Activated naive CD8-positive, alpha-beta T cell treated with anti-CD3 and anti-CD28 coated beads, Interleukin-2, amount 50 U/mL, for 24 hours (primary cell): ENCODE measurements at places on chromosomes 16 and 17.

GRCh38 chr16:12229759-12230594 lies 253.4 kb downstream of the SNX29 start:
- H3K27me3 ChIP-seq: no peaks in the 10 kb centered on the region
- H3K4me3 ChIP-seq: no peak overlapping the region
- H3K27ac ChIP-seq: no peak overlapping the region
- H3K36me3 ChIP-seq: peaks cover 3% of the 10 kb centered on the region

DNA sequence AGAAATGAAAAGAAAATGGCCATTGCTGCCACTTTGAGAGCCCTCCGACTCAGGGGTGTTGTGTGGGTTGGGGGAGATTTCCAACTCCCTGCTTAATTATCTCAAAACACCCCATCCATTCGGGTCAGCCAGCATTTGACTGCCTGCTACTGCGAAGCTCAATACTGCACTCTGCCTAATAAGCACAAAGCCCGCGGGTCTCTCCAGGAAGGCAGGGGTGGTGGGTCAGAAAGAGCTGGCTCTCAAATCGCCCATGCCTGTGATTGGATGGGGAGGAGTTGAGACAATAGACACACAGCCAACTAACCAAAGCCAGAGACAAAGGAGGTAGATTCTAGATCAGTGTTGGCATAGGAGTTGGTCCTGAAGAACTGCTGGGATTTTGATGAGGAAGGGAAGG lies 2.3 kb upstream of the XAF1 start:
- H3K36me3 ChIP-seq: peaks cover 3% of the 10 kb centered on the region
- no peak overlapping the region for H3K4me3 ChIP-seq
- no peak for DNase-seq
- H3K4me1 ChIP-seq: peaks cover 49% of the 10 kb centered on the region

- H3K27me3 ChIP-seq: no peaks in the 10 kb centered on the region
- H3K4me3 ChIP-seq: no peak overlapping the region
- H3K36me3 ChIP-seq: peaks cover 15% of the 10 kb centered on the region
- no peak overlapping the region for H3K27ac ChIP-seq
- no peak for DNase-seq
These were observed 45.8 kb downstream of the TEX2 start for GRCh38 chr17:64217249-64217691.

- no peak overlapping the region for H3K27ac ChIP-seq
- DNase-seq: no peak
- no peaks in the 10 kb centered on the region for H3K36me3 ChIP-seq
- peak overlapping the region; percentile 53 for H3K4me3 ChIP-seq
- peaks cover 73% of the 10 kb centered on the region for H3K27me3 ChIP-seq
- peaks cover 13% of the 10 kb centered on the region for H3K4me1 ChIP-seq
These were observed 533 bp downstream of the SLC6A4 start for GRCh38 chr17:30234964-30235363.

DNA sequence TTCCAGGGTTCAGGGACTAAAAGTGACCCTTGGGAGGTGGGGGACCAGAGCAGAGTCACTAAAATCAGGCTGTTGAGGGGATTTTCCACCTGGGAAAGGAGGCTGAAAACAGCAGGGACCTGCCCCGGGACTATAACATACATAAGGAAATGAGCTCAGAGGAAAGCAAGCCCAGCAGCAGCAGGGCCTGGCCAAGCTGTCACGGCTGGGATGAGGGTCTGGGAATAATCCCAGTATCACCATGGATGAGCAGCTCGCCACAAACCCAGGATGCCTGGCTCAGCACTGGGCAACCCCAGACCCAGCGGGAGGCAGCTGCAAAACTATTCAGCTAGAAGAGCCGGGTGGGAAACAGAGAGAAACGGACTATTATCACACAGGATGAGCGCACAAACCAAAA lies 72.4 kb downstream of the RPH3AL start:
- no peak for DNase-seq
- H3K4me1 ChIP-seq: no peaks in the 10 kb centered on the region
- no peak overlapping the region for H3K4me3 ChIP-seq
- H3K27me3 ChIP-seq: no peaks in the 10 kb centered on the region
- no peaks in the 10 kb centered on the region for H3K36me3 ChIP-seq
- H3K27ac ChIP-seq: no peak overlapping the region

DNA sequence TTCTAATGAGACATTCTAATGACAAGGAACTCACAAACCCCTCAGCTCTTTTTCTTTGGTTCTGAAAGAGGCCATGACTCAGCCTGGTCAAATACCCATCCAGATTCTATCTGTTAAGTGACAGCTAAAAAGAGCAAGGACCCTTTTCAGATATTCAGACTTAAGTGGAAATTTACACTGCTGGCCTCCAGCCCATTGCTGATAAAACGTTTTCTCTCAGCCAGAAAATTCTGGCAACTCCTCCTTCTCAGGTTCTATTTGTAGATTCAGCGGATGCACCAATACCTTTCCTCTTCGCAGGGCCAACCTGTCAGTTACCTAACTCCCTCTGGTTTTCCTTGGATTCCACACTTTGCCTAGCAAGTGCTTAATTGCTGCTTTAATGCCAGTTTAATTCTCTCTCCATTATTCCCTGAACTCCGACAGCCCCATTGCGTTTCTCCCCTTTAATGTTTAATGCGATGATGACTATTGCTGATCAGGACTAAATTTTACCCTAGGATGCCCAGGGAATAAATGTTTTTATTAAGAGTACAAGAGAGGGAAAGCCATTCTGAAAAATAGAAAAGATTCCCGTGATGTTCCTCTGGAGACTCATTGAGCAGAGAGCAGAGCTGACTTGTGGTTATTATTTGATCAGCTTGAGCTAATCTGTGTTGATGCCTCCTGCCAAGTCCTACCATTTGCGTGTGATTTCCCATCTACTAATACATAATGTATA lies 35.9 kb upstream of the TOM1L1 start:
- H3K36me3 ChIP-seq: no peaks in the 10 kb centered on the region
- no peak overlapping the region for H3K4me3 ChIP-seq
- H3K27me3 ChIP-seq: peaks cover 3% of the 10 kb centered on the region
- no peaks in the 10 kb centered on the region for H3K4me1 ChIP-seq
- no peak overlapping the region for H3K27ac ChIP-seq

DNA sequence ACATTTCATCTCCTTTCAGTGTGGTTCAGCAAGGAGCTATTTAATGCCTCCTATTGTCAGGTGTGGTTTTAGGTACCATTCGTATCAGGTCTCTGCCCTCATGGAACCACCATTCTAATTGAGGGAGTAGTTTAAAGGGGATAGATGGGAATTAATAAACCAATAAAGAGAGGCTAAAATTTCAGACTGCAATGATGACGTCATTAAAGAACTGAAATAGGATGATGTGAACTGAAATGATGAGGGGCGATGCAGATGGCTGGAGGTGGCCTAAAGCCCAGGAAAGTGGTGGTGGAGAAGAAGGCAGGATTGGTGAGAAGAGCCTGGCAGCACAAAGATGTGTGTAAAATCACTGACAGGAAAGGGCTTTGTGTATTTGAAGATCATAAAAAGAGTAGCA lies 148.9 kb upstream of the RBFOX1 start:
- H3K4me1 ChIP-seq: no peaks in the 10 kb centered on the region
- DNase-seq: no peak
- no peak overlapping the region for H3K27ac ChIP-seq
- H3K27me3 ChIP-seq: no peaks in the 10 kb centered on the region

- no peaks in the 10 kb centered on the region for H3K36me3 ChIP-seq
- no peaks in the 10 kb centered on the region for H3K27me3 ChIP-seq
- no peak overlapping the region for H3K27ac ChIP-seq
- peaks cover 6% of the 10 kb centered on the region for H3K4me1 ChIP-seq
- no peak overlapping the region for H3K4me3 ChIP-seq
- DNase-seq: no peak
These were observed 7.1 kb upstream of the SRCAP start for GRCh38 chr16:30691907-30692306.

GRCh38 chr17:32461498-32461852 lies 17.2 kb downstream of the PSMD11 start:
- DNase-seq: no peak
- H3K27me3 ChIP-seq: no peaks in the 10 kb centered on the region
- no peak overlapping the region for H3K4me3 ChIP-seq
- H3K27ac ChIP-seq: peak overlapping the region; percentile 48
- H3K36me3 ChIP-seq: peaks cover 73% of the 10 kb centered on the region
- peaks cover 34% of the 10 kb centered on the region for H3K4me1 ChIP-seq

DNA sequence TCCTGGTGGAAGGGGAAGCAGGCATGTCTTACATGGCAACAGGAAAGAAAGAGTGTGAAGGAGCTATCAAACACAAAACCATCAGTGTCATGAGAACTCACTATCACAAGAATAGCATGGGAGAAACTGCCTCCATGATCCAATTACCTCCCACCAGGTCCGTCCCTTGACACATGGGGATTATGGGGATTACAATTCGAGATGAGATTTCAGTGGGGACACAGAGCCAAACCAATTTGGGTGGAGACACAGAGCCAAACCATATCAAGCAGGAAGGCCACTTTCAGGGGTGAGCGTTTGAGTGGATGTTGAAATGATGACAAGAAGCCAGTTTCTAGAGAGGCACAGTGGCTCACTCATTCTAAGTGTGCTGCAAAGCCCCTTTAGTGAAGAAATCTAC lies 143.8 kb downstream of the CPPED1 start:
- no peak overlapping the region for H3K4me3 ChIP-seq
- peaks cover 17% of the 10 kb centered on the region for H3K36me3 ChIP-seq
- DNase-seq: no peak
- H3K4me1 ChIP-seq: no peaks in the 10 kb centered on the region

DNA sequence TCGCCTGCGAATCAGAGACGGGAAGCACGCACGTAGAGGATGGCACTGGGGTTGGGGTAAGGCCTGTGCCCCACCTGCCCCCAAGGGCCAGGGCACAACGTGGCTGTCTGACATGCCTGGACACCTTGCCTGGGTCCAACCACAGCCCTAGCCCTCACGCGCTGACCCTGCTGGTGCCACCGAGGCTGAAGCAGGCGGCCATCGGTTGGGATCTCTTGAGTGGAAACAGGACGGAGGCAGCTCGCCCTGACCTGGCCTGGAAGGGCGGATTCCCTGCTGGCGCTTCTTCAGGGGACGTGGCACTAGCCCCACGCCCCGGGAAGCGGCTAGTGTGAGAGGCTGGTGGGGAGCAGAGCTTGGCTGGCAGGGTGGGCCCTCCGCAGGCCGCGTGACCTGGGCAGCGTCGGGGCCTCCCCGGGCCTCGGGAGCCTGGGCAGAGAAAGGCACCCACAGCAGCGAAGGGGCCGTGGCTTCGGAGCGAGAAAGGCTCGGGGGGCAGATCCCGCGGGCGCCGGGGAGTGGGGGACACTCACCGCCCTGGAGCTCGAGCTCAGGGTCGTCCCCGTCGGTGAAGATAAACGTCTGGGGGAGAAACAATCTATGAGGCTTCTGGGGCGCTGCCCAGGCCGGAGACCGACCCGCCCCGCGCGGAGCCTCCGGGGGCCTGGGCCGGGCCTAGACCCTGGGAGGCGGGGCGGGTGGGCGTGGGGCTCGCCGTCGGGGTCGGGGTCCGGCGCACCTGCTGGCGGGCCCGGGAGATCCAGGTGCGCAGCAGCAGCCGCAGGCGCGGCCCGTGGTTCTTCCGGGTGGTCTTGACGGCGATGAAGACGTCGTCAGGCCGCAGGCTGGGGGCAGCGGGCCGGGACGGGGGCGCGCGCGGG lies 610 bp downstream of the RFNG start:
- H3K27me3 ChIP-seq: no peaks in the 10 kb centered on the region
- H3K4me3 ChIP-seq: peak overlapping the region; percentile 77
- DNase-seq: no peak
- H3K27ac ChIP-seq: peak overlapping the region; percentile 39
- peaks cover under 1% of the 10 kb centered on the region for H3K36me3 ChIP-seq
- H3K4me1 ChIP-seq: peaks cover 18% of the 10 kb centered on the region

DNA sequence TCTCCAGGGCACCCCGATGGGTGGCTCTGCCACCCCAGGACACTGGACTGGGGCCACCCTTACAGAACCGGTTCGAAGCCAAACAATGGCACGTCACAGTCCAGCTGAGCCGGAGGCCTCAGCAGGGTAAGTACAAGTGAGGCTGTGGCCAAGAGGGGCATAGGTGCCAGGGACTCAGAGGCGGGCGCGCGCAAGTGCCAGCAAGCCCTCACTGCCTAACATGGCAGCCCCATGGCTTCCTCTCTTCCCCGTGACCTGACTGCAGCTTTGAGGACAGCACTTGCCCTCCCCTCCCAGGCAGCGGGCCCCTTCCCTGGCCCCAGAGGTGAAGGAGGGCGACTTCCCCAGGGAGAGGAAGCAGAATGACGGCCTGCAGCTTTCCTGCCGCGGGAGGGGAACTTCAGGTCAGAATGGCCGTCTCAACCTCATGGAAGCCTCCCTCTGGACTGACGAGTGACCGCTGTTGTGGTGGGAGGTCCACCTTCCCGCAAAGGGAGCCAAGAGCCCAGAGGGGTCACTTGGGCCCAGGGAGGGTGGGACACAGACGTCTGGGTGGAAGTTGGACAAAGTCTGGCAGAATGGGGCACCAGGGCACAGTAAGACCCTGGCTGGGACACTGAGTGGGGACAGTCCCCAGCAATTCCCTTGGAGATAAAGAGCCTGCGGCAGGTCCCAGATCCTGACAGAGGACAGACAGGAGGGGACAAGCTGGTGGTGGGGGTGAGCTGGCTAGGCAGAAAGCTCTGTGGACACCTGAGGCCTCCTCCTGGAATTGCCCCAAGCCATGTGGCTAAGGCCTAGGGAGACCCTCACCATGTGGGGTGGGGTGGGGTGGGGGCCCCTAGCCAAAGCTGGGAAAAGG lies 52.1 kb upstream of the TOB1 start:
- DNase-seq: no peak
- peak overlapping the region; percentile 81 for H3K27ac ChIP-seq
- no peaks in the 10 kb centered on the region for H3K36me3 ChIP-seq
- peaks cover 66% of the 10 kb centered on the region for H3K4me1 ChIP-seq

DNA sequence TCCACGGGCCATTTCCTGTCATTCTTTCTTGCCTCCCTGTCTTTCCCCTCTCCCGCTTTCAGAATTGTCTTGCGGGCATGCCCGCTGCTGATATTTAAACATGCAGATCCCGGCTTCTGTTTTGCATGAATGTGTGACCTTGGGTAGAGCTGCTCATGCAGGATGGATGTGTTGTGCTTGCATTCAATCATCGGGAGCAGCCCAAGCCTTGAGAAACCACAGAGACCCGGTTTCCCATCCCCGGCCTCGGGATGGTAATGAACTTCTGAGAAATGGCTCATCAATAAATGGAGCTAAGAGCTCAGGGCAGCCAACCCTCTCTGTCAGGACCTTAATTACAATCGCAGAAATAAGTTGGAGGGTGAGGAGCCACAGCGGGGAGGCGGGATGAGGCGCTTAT lies 303.7 kb upstream of the TNRC6C start:
- no peak overlapping the region for H3K4me3 ChIP-seq
- DNase-seq: no peak
- peaks cover 3% of the 10 kb centered on the region for H3K27me3 ChIP-seq
- peaks cover 2% of the 10 kb centered on the region for H3K4me1 ChIP-seq
- H3K27ac ChIP-seq: no peak overlapping the region
- no peaks in the 10 kb centered on the region for H3K36me3 ChIP-seq

- H3K27me3 ChIP-seq: no peaks in the 10 kb centered on the region
- peaks cover 25% of the 10 kb centered on the region for H3K4me1 ChIP-seq
- no peak overlapping the region for H3K4me3 ChIP-seq
- no peak overlapping the region for H3K27ac ChIP-seq
These were observed 17.4 kb downstream of the ARHGAP27 start for GRCh38 chr17:45414990-45415881.

GRCh38 chr16:23081675-23082119 lies 67.6 kb downstream of the USP31 start:
- peaks cover 4% of the 10 kb centered on the region for H3K4me1 ChIP-seq
- no peaks in the 10 kb centered on the region for H3K27me3 ChIP-seq
- H3K4me3 ChIP-seq: no peak overlapping the region
- H3K27ac ChIP-seq: no peak overlapping the region
- peaks cover 31% of the 10 kb centered on the region for H3K36me3 ChIP-seq
